AG04449 (cell line): ENCODE measurements at places on chromosomes 6 and 20.

GRCh38 chr6:125312950-125313349 lies 11.2 kb upstream of the HDDC2 start:
- DNase-seq = no peak

DNA sequence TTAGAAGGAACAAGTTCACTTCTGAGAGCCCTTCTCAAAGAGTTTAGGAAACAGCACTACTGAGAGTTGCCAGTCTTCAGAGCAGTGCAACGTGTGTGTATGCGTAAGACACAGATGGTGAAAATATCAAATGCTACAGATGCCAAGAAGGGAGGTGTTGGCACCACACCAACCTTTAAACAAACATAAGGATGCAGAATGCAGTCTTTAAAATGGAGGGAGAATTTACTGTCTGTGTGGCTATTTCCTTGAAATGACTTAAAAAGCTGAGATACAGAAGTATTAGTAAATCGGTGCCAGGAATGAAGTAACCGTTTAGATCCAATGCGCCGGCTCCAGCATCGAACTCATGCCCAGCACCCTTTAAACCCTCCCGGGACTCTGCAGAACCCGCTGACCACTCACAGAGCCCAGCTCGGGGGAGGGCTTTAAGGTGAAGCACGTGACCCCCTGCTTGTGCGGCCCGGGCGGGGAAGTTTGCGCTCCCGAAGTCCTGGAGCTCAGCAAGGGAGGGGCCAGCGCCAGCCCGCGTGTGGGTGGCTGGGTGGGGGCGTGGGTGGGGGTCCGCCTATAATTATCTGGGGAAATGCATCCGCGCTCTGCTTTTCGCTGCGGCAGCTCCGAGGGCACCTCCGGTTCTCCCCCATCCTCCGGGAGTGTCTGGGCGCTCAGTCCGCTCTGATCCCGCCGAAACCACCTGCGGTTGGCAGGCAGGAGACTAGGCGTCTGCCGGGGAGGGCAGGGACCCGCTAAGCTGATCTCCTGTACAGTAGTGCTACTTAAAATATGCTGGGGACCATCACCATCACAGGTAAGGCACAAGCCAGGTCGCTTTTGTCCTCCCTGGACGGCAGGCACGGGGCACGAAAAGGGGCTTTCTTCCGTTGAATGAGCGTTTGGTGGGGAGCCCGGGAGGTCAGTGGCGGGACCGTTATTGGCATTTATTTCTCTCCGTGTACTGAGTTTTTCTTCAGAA lies 66.0 kb downstream of the ZBTB2 start:
- peak; percentile 24 for DNase-seq

GRCh38 chr6:130575971-130576370 lies 210.2 kb downstream of the TMEM200A start:
- no peak for DNase-seq

DNA sequence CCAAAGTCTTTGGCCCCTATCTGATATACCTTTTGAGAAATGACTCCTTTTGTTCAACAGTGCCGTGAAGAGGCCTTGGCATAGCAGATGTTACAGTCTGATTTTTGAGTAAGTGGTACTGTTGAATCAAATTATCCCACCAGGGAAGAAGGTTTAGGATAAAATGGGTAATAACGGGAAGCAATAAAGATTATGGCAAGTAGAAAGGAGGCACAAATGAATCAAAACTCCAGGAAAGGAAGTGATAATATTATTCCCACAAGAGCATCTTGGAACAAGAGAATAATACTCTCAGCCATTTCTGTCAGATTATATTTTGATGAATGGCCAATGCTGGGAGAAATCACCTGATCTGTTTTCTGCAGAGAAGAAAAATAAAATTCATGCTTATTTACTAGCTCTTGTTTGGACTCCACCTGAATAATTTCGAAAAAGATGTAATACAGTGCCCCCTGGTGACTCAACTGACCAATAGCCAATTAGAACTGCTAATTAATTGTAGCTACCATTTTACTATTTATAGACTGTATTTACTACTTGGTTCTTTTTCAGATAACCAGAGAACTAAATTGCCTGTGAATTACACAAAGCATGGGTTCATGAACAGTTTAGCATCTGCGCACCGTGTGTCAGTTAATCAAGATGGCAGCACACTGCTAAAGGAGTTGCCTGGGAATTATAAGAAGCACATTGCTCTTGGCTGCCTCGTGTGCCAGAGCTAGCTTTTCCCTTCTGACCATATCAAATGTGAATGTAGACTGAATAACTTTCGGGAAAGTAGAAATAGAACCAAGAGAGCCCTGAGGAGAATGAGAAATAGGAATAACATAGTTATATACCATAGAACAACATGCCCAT lies 78.5 kb upstream of the TRDN start:
- no peak for DNase-seq

DNA sequence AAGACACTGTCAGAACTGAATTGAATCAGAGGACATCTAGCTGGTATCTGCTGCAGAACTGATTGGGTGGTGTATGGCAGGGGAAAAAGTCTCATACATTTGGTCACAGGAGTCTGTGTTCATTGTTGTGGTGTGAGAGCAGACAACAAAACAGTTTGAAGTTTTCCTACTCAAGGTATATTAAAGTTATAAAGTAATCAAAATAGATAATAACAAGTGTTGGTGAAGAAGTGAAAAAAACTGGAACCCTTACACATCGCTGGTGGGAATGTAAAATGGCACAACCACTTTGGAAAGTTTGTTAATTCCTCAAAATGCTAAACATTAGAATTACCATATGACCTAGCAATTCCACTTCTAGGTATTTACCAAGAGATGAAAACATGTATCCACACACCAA lies 24.7 kb downstream of the SRPK1 start:
- no peak for DNase-seq

DNA sequence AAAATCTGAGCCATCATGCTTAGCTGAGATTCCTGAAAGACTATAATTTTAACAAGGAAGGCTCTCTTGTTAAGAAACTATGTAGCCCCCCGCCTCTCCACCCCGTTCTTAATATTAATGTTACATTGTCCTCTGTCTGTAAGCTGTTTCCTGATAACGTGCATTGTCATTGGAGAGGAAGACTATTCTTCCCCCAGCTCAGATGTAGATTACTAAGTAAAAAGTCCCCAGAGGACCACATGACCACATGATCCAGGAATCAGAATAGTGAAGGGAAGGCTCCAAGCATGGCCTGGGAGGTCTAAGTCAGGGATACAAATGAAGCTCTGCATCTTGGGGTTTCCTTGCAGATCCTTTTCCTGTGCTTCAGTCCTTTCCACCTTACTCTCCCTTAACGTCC lies 106.4 kb downstream of the JARID2 start:
- no peak for DNase-seq

DNA sequence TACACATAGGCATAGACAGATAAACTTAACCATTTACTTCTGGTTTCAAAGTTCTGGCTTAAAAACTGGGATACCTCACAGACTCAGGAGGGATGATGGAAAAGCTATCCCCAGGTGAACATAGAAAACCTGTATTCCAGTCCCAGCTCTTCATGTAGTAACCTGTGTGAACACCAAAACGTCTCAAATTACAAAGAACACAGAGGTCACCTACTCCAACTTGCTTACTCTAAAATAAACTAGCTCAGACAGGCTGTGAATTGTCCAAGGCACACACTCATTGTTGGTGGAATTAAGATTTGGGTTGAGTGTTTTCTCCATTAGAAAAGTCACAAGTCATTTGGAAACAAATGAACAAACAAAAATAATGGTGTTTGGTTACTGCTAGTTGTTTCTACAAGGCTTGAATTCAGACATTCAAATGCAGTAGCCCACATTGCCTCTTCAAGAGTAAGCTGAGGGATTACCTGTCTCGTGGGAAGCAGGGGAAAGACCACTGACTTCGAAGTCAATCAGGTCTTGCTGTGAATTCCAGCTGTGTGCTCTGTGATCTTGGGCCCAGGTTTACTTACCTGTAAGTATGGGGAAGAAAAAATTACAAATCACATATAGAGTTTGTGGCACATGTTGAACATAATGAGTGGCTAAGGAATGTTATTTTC lies 48.2 kb upstream of the LRRC1 start:
- no peak for DNase-seq

- DNase-seq = no peak
Observed at GRCh38 chr6:136994782-136995181, 50.0 kb downstream of the IL20RA start.
